MM.1S (cell line): ENCODE measurements at places on chromosomes 1 and 21.

- DNase-seq, result no peak
Measured at GRCh38 chr21:38139380-38140168, 117.2 kb upstream of the KCNJ15 start.

DNA sequence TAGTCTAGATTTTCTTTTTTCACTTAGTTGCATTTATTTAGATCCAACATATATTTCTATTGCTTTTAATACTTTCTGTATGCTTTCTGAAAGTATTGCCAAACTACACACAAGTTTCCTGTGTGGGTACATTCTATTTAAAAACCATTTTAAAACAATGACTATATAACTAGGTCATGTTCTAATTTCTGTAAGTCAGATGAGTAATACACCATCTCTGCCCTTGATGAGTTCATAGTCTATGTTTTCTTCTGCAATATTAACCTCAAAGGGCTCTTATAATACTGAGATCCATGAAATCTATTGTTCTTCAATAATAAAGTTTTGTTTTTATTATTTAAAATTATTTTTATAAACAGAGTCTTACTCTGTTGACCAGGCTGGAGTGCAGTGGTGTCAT lies 68.3 kb downstream of the RNASEL start:
- peak; percentile 11 for DNase-seq

- DNase-seq, result no peak
Measured at GRCh38 chr1:220924331-220924970, 45.2 kb downstream of the HLX start.

GRCh38 chr1:213376862-213377372 lies 325.9 kb downstream of the RPS6KC1 start:
- no peak for DNase-seq

- no peak for DNase-seq
Measured at GRCh38 chr21:34930971-34931370, 118.1 kb downstream of the RUNX1 start.

GRCh38 chr1:9193233-9193625 lies 41.3 kb upstream of the H6PD start:
- DNase-seq, result no peak

GRCh38 chr1:6127587-6128163 lies 52.4 kb downstream of the CHD5 start:
- peak; percentile 91 for DNase-seq

DNA sequence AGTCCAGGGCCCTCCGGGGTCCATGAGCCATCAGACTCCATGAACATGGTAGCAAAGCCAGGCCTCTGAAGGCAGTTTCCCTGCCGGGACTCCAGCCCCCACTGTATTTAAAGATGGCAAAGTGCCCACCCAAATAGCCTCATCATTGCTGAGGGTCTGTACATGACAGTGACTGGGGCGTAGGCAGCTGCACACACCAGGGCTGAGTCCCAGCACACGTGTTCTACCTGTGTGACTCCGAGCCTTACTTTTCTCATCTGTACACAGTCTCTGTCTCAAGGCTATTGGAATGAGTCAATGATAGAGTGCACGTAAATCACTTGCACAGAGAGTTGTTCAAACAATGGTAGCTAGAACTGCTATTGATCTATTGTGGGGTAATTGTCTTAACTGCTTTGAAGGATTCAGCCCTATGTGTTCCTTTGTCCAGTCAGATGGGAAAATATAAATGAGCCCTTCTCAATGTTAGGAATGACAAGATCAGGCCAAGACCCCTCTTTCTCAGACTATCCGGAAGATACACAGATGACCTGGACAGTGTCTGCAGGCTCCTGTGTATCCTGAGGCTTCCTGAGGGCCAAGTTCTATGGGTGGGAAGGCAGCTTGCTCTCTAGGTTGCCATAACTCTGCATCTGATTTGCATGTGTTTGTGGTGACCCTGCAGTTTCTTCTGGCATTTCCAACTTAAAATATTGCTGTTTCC lies 48.9 kb downstream of the RASSF5 start:
- DNase-seq, result no peak

GRCh38 chr1:25522031-25522655 lies 21.3 kb upstream of the LDLRAP1 start:
- no peak for DNase-seq

- DNase-seq, result no peak
Measured at GRCh38 chr1:151864411-151864810, 10.9 kb upstream of the THEM5 start.

DNA sequence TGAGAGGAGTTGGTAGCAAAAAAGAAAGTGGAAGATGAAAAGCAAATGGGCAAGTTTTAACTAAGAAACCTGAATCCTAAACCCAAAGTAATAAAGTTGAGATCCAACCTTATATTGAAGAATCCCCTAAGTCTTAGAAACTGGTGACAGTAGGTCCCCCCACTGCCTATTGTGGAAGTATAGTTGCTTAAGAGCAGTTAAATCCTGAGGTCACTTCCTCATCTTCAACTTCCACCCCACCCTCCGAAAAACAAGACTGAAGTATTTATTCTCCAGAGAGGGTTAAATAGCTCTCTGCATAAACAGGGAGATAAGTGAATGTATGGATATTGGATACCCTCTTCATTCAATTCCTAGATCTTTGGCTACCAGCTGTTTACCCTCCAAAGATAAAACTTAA lies 3.3 kb upstream of the DSTYK start:
- no peak for DNase-seq

DNA sequence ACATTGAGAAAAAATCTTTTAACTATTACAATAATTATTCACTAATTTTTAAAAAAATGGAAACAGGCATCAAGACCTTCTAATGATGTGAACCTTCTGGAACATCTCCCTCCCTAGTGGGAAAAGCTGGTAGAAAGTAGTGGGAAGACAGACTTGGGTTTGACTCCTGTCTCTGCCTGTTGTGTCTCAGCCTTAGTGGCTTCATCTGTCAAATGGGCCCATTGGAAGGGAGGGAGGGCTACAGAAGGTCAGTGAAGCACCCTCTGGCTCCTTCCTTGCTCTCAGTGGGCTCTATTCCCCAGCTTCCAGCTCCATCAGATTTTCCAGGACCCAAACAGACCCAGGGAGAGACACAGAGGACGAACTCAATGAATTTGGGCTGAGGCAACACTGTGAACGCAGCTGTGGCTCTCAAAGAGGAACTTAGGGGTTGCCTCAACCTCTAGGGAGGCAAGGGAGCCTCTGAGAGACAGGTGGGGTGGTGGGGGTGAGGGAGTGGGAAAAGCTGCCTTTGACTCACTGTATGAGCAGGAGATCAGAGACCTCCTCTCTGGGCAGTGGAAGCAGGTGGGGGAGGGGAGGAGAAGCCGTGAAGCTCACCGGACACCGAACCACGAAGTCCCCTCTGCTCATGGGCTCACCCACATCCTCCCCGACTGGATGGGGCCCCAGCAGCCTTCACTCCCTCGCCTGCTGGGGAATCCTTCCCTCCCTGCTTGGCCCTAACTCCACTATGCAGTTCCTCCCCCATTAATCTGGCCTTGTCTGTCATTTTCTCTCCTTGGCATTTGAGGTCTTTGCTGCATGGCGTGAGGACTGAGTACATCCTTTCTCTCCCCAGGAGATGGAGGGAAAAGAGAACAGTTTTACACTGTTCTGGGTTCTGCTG lies 4.5 kb downstream of the CNR2 start:
- no peak for DNase-seq

GRCh38 chr1:196544617-196545016 lies 63.6 kb downstream of the KCNT2 start:
- DNase-seq, result no peak

DNA sequence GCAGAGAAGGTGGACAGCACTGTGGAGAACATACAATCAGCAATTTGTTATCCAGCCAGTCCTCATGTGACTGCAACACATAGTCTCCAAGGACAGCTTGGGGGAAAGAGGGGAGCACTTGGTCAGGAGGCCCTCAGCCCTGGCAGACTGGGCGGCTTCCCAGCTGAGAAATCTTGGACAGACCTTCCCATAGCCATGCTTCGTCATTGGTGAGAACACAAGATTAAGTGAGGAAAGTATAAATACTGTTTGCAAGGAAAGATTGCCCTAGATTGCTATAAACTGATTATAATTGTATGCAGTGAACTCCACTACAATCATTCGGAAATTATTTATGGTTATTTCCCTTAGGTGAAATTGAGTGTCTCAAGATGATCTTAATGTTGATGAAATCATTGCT lies 131.5 kb downstream of the LMX1A start:
- no peak for DNase-seq

DNA sequence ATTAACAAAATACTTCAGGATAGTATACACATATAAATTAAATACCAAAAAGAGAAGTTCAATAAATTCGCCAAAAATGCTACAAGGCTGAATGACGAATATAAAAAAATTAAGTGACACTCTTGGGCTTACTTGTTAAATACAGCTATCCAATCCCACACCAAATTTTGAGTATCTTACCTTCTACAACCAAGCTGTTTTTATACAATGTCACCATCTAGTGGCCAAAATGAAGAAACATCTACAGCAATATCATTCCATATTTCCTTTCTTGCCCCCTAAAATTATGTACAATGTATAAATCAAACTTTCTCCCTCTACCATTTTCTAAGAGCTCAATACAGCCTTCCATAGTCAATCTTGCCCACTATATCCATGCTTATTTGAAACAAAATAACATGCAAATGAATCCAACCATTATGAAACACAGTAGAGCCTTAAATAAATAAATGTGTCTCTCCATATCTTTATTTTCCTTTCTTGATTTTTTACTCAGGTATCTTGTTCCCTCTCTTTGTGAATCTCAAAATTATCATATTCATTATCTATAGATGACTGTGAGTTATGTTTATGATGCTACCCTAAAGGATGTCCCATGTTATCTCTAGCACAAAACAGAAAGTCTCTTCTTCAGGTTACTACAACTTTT lies 86.3 kb downstream of the ACBD6 start:
- DNase-seq, result peak; percentile 67

DNA sequence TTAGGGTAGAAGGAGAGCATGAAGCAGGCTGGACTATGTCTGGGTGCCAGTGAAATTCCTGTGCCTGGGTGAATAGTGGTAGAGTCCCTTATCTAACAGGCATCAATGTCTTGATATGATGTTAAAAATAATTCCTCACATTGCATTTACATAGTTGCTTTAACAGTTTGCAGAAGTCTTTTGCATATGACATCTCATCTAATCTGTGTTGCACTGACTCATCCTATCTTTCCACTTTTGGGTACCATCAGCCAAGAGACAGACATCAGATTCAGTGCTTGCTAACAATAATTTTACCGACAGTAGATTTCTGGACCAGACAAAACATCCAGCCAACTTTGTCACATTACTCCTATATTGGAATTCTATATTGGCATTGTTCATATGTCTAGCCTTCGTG lies 92.5 kb downstream of the WDR64 start:
- DNase-seq, result no peak

DNA sequence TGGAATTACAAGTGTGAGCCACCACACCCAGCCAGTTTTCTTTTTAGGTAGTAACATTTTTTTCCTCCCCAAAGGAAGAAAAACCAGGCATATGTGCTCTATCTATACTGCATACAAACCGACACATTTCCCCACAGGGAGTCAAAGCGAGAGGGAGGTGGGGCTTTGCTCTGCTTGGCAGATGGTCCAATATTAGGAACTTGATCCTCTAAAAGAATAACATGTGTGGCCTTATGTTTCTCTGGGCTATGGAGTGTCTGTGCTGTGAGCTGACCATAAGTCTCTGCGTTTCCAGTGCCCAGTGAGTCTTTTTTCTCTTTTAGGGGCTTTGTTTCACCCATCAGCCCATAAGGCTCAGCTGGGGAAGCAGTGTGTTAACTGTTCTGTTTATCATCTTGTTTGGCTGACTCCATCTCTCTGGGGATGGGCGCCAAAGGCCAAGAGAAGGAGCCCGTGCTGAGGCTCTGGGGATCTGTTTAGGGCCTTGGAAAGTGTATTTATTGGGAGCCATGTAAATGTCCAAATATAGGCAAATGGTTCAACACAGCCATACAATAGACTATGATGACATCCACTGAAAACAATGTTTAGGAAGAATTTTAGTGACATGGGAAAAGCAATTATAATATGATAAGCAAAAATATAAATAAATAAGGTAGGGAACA lies 20.2 kb downstream of the LMOD1 start:
- DNase-seq, result no peak

DNA sequence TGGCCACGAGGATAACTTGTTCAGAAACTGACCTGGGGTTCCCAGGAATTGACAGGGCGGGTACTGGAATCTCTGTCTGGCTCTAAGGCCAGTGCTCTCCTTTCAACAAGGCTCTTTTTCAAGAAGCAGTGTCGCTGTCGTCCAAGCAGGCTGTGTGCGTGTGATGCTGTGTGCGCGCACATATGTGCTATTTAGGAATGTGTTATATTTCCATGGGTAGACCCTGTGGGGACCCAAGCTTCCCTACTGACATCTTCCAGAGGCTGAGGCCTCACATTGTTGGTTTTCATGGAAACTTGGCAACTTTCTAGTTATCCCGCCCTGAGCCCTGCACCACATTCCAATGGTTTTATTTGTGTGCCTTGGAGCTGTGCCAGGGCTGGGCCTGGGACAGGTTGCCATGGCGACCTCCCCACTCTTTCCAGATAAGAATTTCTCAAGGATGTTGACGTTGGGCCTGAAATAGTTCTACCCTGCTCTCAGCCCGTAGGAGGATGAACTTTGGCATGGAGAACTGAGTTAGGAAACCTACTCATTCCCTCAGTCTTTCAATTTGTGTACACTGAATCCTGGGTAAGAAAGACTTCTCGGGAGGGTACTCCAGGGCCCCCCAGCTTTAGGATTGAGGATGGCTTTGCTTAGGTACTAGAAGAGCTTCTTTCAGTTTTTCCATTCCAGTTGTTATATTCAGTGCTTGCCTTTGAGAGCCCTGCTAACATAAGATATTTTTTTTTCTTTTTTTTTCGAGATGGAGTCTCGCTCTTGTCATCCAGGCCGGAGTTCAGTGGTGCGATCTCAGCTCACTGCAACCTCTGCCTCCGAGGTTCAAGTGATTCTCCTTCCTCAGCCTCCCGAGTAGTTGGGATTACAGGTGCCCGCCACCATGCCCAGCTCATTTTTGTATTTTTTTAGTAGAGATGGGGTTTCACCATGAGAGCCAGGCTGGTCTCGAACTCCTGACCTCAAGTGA lies 38.8 kb upstream of the SRSF10 start:
- no peak for DNase-seq

GRCh38 chr1:182357913-182358312 lies 33.7 kb downstream of the GLUL start:
- no peak for DNase-seq

GRCh38 chr1:6996371-6996770 lies 211.1 kb downstream of the CAMTA1 start:
- DNase-seq, result peak; percentile 67

DNA sequence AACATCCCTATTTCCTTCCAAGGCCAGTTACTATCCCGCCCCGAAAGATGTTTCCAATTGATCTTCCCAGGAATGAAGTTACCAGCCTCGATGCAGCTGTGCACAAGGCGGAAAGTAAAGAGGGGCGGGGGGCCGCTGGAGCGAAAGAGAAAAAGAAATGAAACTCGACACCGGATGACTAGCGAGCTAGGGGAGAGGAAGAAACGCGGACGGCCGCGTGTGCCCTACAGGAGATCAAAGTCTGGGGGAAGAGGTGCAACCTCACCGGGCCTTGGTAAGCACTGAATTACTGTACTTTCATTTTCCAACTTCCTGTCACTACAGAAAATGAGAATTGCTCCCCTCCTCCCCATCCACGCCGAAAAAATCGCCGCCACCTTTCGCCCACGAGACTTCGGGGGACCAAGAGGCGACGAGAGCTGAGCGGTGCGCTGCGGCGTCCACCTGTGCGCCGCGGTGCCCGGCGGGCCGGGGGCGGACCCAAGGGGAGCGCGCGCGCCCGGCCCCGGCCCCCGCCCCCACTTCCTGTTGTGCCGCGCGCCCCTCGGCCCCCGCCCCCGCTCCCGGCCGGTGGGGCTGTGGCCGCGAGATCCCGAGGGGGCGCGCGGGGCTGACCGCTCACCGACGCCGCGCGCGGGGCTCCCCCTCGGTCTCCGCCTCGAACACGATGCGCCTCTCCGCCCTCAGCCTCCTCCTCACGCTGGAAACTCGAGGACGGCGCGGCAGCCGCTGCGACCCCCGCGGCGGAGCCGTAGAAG lies 622 bp downstream of the ELK4 start:
- DNase-seq, result peak; percentile 97
